ENCODE measurements at places on chromosomes 7 and 10.

DNA sequence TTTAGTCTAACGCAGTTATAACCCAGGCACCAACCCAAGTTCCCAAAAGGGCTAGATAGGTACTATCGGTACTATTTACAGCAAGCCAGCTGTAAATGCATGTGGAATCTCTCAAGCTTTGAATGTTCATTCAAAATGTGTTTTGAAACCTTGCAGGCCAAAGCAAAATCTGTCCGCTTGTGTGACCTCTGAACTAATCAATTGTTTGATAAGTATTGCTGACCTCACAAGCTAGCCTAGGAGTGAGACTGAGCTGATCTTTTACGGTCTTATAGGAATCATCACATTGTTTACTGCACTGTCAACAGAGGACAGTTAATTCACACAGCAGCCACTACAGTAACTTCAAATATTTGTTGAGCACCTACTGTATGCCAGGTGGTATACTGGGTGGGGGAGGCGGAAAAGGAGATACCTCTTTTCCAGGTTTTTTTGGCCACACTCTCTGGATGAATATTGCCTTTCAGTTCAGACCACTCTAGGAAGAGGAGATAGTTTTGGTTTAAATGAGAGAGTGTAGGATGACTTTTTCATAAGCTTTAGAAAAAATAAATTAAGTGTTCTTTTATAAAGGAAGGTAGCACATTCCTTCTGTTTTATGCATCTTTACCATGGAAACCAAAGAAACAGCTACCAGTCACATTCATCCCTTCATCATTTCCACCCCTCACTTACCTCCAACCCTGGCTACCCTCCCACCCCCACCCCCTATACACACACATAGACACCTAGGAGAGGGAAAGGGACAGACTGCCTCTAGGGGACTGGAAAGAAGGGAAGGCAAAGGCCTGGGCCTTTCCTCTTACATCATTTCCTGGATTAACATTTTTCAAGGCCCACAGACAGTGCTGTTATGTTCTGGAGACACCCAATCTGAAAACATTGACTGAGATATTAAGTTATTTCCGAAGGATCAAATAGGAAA is 2.4 kb downstream of the PAPSS2 start:
- DNase-seq: no peak

GRCh38 chr7:157021871-157022680 is 11.6 kb upstream of the MNX1 start:
- DNase-seq: no peak

DNA sequence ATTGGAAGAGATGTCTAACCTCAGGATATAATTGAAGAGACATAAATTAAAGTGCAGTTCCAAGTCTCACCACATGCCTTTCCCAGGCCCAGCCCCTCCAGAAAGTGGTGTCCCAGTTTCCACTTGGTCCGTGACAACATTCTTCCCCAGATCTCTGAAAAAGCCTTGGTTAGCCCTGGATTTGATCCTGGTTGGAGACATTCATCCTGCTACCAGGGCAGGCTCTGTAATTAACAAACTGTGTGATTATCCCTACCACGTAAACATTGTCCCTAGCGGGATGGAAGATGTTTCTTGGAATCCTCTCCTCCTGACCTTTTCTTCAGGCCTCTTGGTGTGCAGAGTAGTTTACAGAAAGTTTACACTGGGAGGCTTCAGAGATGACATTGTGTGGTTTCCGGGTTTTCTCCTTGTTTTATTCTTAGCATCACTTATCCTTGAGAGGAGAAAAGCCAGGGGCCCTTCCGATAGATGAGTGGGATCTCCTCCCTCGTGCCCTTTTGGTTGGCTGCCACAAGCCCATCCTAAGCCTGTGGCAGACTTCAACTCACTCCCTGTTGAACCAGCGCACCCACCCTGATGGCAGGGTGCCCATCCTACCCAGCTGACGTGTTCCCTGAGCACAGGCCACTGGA is 83.8 kb downstream of the COL13A1 start:
- DNase-seq: no peak

DNA sequence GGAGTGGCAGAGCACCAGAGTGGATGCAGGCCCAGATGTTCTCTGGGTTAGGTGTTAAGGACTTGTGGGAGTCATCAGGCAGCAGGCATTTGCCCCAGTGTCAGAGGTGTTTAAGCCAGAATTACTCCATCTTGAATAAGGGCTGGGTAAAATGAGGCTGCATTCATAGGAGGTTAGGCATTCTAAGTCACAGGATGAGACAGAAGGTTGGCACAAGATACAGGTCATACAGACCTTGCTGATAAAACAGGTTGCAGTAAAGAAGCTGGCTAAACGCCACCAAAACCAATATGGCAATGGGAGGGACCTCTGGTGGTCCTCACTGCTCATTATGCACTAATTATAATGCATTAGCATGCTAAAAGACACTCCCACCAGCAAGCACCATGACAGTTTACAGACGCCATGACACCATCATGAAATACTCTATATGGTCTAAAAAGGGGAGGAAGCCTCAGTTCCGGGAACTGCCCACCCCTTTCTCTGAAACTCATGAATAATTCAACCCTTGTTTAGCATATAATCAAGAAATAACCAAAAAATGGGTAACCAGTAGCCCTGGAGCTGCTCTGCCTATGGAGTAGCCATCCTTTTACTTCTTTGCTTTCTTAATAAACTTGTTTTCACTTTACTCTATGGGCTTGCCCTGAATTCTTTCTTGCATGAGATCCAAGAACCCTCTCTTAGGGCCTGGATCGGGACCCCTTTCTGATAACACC is 882 bp upstream of the LRRC61 start:
- DNase-seq: peak; percentile 84

- no peak for DNase-seq
Observed at GRCh38 chr10:74822101-74822500, 4.3 kb upstream of the KAT6B start.

GRCh38 chr7:104137971-104138370 is 69.8 kb downstream of the ORC5 start:
- DNase-seq: no peak

DNA sequence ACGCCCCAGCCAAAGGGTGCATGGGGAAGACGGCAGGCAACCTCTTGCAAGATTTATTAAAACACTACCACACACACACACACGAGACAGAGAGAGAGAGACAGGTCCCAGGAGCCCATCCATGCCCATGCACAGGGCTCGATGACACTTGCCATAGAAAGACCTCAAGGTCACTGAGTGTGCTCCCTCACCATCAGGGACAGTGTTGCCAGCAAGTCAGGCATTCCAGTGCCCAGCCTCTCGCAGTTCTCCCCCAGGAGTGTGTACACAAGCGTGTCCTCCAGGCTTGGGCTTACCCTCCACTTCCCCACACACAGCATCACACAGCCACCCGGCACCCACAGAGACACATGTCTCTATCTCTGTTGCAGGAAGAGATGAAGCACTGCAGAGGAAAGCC is 46.8 kb upstream of the SLF2 start:
- no peak for DNase-seq

GRCh38 chr10:62155054-62155680 is 113.5 kb downstream of the RTKN2 start:
- DNase-seq: no peak

GRCh38 chr10:94440096-94440495 is 37.8 kb downstream of the TBC1D12 start:
- DNase-seq: no peak

GRCh38 chr7:112001091-112001826 is 204.9 kb downstream of the DOCK4 start:
- no peak for DNase-seq

DNA sequence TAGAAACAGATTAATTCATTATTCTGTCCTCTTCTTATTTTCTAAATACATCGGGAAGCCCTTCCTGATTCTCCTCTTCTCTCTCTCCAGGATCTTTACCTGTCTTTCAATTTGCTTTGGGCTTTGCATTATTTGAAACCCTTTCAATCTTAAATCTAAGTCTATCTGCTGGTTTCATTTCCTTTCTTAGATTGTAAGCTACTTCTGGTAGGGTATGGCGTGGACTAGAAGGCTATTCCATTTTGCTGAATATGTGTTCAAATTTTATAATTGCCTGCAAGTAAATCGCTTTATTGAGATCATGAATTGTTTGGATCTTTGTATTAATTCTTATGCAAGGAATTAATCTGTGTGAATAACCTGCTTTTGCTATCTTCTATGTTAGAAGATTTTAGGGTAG is 11.1 kb downstream of the STAM start:
- no peak for DNase-seq

DNA sequence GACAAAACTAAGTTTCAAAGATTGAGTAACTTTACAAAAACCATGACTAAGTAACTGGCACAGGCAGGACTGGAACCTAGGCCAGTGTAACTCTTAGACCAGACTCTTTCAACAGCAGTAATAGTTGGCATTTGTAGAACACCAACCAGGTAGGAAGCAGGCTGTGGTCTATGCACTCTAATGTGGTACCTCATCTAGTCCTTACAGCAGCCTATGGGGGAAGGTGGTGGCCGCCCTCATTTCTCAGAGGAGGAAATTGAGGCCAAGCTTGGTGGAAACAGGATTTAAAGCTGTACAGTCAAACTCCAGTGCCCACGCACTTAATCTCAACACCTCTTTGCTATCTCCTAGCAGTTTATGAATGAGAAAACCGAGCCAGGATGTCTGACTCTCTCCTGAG is 165.4 kb upstream of the LRGUK start:
- peak; percentile 2 for DNase-seq

GRCh38 chr10:57102236-57102635 is 741.2 kb upstream of the ZWINT start:
- no peak for DNase-seq

- no peak for DNase-seq
Observed at GRCh38 chr10:97047083-97047736, 138.5 kb downstream of the SLIT1 start.

DNA sequence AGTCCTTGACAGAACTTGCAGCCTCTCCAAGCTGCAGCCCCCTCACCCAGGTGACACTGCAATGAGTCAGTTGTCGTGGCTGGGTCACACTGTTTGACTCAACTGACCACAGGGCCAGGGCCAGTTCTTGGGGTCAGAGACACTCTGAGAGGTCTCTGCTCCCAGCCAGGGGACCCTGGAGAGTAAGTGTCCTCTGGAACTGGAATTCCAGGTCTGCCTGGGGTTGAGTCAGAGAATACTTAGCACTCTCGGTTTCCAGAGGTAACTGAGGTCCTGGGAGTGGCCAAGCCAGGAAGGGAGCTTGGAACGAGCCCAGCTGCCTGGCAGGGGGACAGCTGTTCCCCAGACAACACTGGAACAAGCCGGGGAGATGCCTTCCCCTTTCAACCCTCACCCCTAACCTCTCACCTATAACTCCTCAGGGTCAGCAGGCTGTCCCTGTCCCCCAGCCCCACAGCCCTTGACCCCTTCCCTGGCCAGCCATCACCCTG is 2.2 kb upstream of the MYL10 start:
- DNase-seq: no peak

- DNase-seq: peak; percentile 7
Observed at GRCh38 chr10:82150123-82150900, 275.3 kb downstream of the NRG3 start.

- DNase-seq: no peak
Observed at GRCh38 chr10:11832042-11832441, 8.9 kb downstream of the PROSER2 start.

GRCh38 chr7:371119-371778 is 81.3 kb downstream of the FOXL3 start:
- DNase-seq: no peak

DNA sequence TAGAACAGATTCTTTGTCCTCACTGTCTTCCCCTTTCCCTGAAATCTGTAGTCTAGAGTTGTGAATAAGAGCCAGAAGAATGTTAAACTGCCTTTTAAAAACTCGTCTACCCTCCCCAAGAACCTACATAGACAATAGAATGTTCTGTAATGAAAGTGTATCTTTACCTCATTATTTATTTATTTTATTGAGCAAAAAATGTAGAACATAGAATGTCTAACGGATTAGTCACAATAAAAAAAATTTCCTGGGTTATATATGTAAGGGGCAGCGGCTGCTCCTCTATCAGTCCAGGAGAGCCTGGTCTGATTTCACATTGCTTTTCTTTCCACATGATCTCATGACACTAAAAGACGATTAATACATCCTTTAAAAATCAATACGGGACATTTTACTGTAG is 135.7 kb downstream of the SDK1 start:
- no peak for DNase-seq

GRCh38 chr7:114933658-114934057 is 11.8 kb downstream of the MDFIC start:
- DNase-seq: no peak

- no peak for DNase-seq
Observed at GRCh38 chr7:128781851-128782250, 6.3 kb upstream of the OPN1SW start.

GRCh38 chr7:157981778-157982177 is 605.8 kb downstream of the PTPRN2 start:
- no peak for DNase-seq

- no peak for DNase-seq
Observed at GRCh38 chr7:19772841-19773760, at the start of gene TMEM196. Gene TMEM196 (minus strand): TSS chr7:19773617. CDS start chr7:19772696, 921 bp downstream.

DNA sequence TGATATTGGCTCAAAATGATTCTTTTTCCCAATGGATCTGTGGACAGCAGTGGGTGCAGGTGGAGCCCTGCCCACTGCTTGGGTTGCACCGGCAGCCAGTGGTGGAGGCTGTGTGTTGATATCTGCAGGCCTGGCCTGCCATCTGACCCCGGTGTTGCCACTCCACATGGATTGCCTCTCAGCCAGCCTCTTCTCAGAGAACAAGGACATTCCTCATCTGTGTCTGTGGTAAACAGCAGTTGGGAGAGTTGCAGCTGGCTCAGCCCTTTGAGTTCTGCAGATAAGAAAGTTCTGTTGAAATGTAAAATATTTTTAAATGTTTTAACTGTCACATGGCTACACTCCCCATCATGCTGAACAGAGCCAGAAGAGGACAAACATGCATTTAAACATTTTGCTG is 374.9 kb upstream of the CELF2 start:
- no peak for DNase-seq

GRCh38 chr10:47340608-47341170 is 7.5 kb upstream of the RBP3 start:
- peak; percentile 68 for DNase-seq

DNA sequence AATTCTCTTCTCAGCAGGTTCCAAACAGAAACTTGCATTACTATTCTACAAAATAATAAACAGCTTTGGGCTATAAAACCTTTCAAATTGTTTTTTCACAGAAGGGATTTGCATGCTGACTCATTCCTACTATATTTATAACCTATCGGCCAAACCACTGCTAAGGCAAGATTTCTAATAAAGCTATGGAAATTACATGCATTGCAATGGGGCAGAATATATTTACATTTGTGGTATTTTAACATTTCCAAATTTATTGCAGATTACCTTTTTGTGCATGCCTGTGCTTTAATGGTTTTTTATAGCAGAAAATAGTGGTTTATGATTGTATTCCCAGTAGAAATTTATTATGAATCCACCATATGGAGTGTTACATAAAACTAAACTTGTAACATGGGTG is 69.0 kb upstream of the NPVF start:
- no peak for DNase-seq

DNA sequence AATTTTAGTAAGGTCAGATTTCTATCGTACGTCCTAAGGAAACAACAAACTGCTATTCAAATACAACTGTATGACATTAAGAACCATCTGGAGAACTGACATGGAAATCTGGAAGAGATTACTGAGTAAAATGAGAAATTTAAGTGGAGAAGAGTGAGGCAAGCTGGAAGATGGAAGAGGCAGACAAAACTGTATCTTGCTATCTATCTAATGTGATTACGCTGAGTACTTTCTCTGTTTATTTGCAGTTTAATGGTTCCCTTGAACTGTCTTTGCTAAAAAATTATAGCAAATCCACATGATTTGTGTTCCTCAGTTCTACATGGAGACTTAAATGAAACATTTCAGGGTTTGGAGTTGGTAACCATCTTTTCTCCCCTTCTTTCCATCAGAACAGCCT is 927.1 kb upstream of the MBL2 start:
- no peak for DNase-seq

GRCh38 chr7:96415293-96415940 is 93.5 kb upstream of the SLC25A13 start:
- DNase-seq: no peak

Measured in activated CD4-positive, alpha-beta T cell treated with anti-CD3 and anti-CD28 coated beads, Interleukin-10, Interleukin-2, amounts not matched to agents 100 ng/mL and 50 ng/mL, durations not matched to agents 16 hours and 8 hours (primary cell).